MCF 10A (cell line): ENCODE measurements at places on chromosomes 4 and X. TPM values are rescaled to one million over a fixed set of nuclear protein-coding genes. Genes with fewer than 3 reads are reported as not detected.
A peak's percentile ranks its signal among the peaks of the same experiment; 100 is the strongest.

GRCh38 chr4:121096629-121097028 lies 24.3 kb upstream of the NDNF start:
- DNase-seq: peak; percentile 36
- H3K4me3 ChIP-seq: no peak overlapping the region
- H3K27ac ChIP-seq: no peak overlapping the region
- H3K27me3 ChIP-seq: no peaks in the 10 kb centered on the region
- H3K4me1 ChIP-seq: no peaks in the 10 kb centered on the region

GRCh38 chr4:61841714-61842113 lies 641.6 kb downstream of the ADGRL3 start:
- no peaks in the 10 kb centered on the region for H3K4me1 ChIP-seq
- no peak overlapping the region for H3K27ac ChIP-seq
- no peak for DNase-seq
- H3K4me3 ChIP-seq: no peak overlapping the region
- no peaks in the 10 kb centered on the region for H3K36me3 ChIP-seq
- H3K27me3 ChIP-seq: no peaks in the 10 kb centered on the region

DNA sequence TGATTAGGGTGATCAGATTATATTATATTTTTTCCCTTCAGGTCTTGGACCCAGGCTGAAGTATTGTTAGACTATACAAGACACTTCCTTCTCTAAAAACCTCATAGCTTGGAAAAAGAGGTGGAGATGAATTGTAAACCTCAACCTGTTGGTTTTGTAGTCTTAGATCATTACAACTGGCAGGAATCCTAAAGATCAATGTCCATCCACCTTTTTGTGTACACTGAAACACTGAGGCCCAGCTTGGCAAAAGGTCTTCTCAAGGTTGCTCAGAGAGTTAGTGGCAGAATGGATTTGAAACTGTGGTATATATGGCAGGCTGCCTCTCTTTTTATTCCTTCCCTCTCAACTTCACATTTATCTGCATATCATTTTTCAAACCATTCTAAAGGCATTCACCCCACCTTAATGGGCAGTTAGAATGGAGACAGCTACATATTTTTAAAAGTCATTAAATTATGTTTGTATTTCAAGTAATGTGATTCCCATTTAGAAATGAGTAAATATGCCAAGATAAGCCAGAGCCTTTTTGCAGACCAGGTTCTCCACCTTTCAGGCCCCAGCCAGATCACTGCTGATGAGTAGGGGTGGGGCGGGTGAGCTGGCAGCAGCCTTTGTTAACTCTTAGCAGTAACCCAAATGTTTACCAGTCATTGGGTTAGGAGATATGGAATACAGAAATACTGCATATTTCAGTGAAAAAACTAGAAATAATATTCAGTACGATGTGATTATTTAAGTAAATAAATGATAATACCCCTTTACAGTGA lies 243.2 kb upstream of the F9 start:
- H3K4me3 ChIP-seq: no peak overlapping the region
- H3K4me1 ChIP-seq: no peaks in the 10 kb centered on the region
- no peak for DNase-seq
- no peaks in the 10 kb centered on the region for H3K36me3 ChIP-seq

DNA sequence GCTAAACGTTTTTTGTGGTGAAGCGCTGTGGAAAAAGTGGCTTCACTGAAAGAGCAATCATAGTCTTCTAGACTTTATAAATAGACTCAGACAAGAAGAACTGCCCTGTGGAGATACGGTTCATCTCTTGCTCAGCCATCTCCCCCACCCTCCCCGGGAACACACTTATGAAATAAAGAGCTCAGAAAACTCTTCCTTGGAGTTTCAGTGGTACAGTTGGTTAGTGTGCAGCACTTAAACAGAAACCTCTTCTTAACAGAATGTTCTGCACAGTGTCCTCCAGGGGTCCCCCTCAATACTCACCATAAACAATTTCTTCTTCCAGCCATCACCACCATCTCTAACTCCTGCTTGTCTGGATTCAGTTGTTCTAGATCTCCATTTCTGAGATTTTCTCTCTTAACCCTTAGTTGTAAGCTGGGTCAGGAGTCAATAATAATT lies 313.0 kb downstream of the ARHGAP10 start:
- no peak overlapping the region for H3K27ac ChIP-seq
- no peak for DNase-seq
- H3K4me3 ChIP-seq: no peak overlapping the region
- no peaks in the 10 kb centered on the region for H3K4me1 ChIP-seq

DNA sequence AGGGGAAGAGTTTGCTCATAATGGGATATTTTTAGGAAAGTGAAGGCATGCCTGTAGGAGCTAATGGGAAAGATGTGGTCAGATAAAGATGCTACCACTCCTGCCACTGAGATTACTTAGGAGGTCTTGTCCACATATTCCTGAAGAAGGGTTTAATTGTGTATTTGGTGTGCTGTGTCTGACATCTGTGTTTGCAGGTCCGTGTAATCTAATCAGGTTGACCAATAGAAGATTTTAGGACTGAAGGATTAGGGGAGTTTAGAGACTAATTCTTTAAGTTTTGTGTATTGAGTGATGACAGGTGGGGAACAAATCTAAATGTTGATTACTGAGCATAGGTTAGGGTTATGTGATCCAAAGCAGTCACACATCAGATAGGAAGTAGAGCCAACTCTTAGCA lies 57.2 kb downstream of the JADE1 start:
- no peak for DNase-seq
- H3K4me3 ChIP-seq: no peak overlapping the region
- H3K27ac ChIP-seq: peak overlapping the region; percentile 17

DNA sequence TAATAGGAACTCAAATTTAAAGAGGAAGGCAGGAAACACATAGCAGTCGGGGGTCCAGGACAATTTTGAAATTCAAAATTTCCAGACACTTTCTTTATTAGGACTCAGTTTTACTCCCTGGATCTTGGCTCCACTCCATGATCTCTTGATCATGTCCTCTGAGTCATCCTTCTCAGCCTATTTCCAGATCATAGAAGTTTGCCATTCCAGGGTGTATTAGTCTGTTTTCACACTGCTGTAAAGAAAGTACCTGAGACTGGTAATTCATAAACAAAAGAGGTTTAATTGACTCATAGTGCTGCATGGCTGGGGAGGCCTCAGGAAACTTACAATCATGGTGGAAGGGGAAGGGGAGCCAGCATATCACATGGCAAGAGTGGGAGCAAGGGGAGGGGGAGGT lies 564.7 kb upstream of the ACTRT1 start:
- no peak overlapping the region for H3K27ac ChIP-seq
- H3K4me3 ChIP-seq: no peak overlapping the region
- H3K4me1 ChIP-seq: peaks cover 7% of the 10 kb centered on the region

DNA sequence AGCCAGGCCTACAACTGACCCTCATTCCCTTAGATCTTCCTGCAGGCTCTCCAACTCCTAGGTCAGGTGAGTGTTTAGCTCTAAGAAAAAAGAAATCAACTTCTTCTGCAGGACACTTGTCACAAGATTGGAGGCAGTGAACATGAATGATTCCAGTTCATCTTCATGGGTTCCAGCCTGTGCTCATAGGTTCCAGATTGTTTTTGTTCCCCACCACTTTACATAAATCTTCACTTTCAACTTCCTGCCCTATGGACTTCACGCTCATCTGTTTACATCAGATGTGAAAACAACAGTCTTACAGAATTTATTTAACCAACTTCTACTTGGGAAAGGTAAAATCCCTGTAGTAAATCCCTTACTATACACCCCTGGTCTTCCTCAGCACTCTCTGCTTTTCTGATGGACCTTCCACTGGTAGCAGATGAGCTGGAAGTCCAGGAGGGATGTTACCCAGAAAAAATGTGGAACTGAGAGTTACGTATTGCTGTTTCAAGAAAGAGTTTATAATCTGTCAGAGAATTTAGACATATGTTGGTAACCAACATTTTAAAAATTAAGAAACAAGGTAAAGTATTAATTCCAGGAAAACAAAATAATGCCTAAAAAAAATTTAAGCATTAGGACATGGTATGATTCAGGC lies 62.4 kb downstream of the ANAPC10 start:
- DNase-seq: no peak
- no peak overlapping the region for H3K4me3 ChIP-seq
- no peaks in the 10 kb centered on the region for H3K27me3 ChIP-seq
- H3K27ac ChIP-seq: peak overlapping the region; percentile 83
- peaks cover 37% of the 10 kb centered on the region for H3K36me3 ChIP-seq

DNA sequence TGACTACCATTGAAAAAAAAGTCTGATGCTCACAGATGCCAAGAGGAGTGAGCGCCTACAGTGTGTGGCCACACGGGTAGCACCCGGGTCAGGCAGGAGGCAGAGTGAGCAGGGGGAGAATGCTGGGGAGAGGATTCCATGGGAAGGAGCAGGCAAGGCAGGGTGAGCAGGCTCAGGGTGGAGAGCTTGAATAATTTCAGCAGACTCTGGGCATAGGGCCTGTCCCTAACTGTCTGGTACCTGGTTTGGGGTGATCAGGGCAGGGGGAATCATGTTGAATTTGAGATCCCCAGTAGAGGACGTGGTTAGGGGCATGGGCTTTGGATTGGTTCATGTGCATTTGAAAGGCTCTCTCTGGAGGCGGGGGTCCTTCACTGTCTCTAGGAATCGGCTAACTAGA lies 51.2 kb upstream of the TLR3 start:
- H3K4me1 ChIP-seq: no peaks in the 10 kb centered on the region
- no peak overlapping the region for H3K4me3 ChIP-seq
- H3K27ac ChIP-seq: no peak overlapping the region
- no peak for DNase-seq

DNA sequence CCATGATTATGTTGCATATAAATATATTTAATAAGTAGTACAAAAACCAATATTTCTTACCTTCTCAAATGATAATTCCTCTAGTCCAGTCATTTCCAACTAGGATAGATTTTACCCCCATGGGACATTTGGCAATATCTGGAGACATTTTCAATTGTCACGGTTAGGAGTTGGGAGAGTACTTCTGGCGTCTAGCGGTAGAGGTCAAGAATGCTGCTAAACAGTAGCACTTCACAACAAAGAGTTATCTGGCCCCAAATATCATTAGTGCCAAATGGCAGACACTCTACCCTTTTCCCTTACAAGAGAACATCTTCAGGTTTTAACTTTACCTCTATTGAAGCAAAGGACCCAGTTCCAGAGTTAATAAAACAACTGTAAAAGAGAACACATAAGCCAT lies 168.1 kb downstream of the FAT4 start:
- DNase-seq: no peak
- no peaks in the 10 kb centered on the region for H3K4me1 ChIP-seq
- H3K27ac ChIP-seq: no peak overlapping the region
- H3K27me3 ChIP-seq: no peaks in the 10 kb centered on the region

GRCh38 chr4:16909281-16909680 lies 10.8 kb upstream of the LDB2 start:
- DNase-seq: no peak
- peaks cover 51% of the 10 kb centered on the region for H3K27me3 ChIP-seq
- no peaks in the 10 kb centered on the region for H3K36me3 ChIP-seq
- no peak overlapping the region for H3K27ac ChIP-seq
- H3K4me3 ChIP-seq: no peak overlapping the region

GRCh38 chr4:98293104-98293887 lies 32.1 kb downstream of the RAP1GDS1 start:
- H3K4me1 ChIP-seq: peaks cover 9% of the 10 kb centered on the region
- no peak for DNase-seq
- H3K36me3 ChIP-seq: peaks cover 12% of the 10 kb centered on the region
- no peaks in the 10 kb centered on the region for H3K27me3 ChIP-seq
- no peak overlapping the region for H3K4me3 ChIP-seq

DNA sequence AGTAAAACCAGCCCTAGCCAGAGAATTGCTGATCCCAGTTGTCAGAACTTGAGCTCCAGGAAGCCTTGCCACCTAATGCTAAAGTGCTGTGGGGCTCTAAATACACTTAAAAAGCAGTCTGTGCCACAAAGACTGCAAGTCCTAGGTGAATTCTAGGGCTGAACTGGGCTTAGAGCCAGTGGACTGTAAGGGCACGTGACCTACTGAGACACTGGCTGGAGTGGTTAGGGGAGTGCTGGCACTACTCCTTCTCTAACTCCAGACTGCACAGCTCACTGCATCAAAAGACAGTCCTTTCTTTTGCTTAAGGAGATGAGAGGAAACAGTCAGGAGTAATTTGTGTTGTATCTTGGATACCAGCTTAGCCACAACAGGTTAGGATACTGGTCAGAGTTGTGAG lies 1240.2 kb downstream of the FAM133A start:
- no peaks in the 10 kb centered on the region for H3K36me3 ChIP-seq
- no peaks in the 10 kb centered on the region for H3K4me1 ChIP-seq
- no peak for DNase-seq
- H3K27ac ChIP-seq: no peak overlapping the region

GRCh38 chr4:2217726-2218125 lies 24.2 kb downstream of the HAUS3 start:
- no peaks in the 10 kb centered on the region for H3K27me3 ChIP-seq
- no peak overlapping the region for H3K4me3 ChIP-seq
- peaks cover 8% of the 10 kb centered on the region for H3K4me1 ChIP-seq
- no peak overlapping the region for H3K27ac ChIP-seq
- peaks cover 4% of the 10 kb centered on the region for H3K36me3 ChIP-seq

- no peak for DNase-seq
- H3K27ac ChIP-seq: no peak overlapping the region
- H3K36me3 ChIP-seq: no peaks in the 10 kb centered on the region
- H3K4me3 ChIP-seq: no peak overlapping the region
- H3K4me1 ChIP-seq: no peaks in the 10 kb centered on the region
- H3K27me3 ChIP-seq: peaks cover 63% of the 10 kb centered on the region
Measured at GRCh38 chrX:71228063-71228642, 5.1 kb downstream of the GJB1 start.

- H3K4me1 ChIP-seq: peaks cover 5% of the 10 kb centered on the region
- DNase-seq: no peak
- peak overlapping the region; percentile 36 for H3K27ac ChIP-seq
- H3K36me3 ChIP-seq: no peaks in the 10 kb centered on the region
Measured at GRCh38 chrX:106484233-106484632, 127.5 kb upstream of the RADX start.

GRCh38 chr4:57168982-57169381 lies 58.8 kb upstream of the IGFBP7 start:
- no peaks in the 10 kb centered on the region for H3K27me3 ChIP-seq
- no peak overlapping the region for H3K4me3 ChIP-seq
- no peak for DNase-seq
- H3K27ac ChIP-seq: no peak overlapping the region

GRCh38 chr4:52566136-52567031 lies 92.7 kb downstream of the USP46 start:
- H3K27ac ChIP-seq: no peak overlapping the region
- H3K4me1 ChIP-seq: no peaks in the 10 kb centered on the region
- H3K4me3 ChIP-seq: no peak overlapping the region
- DNase-seq: no peak
- H3K27me3 ChIP-seq: no peaks in the 10 kb centered on the region

- H3K27me3 ChIP-seq: no peaks in the 10 kb centered on the region
- DNase-seq: no peak
- H3K36me3 ChIP-seq: peaks cover 7% of the 10 kb centered on the region
- H3K4me3 ChIP-seq: no peak overlapping the region
- H3K27ac ChIP-seq: no peak overlapping the region
Measured at GRCh38 chr4:87461281-87461700, 38.9 kb downstream of the NUDT9 start.

RAB9B gene
- total RNA-seq: 0.07 TPM in 1 of 2 replicates, not detected in the other

TGIF2LX gene
- not detected in 2 replicates for total RNA-seq

DCAF8L2 gene
- total RNA-seq: not detected in 2 replicates

PTTG2 gene
- total RNA-seq: not detected in 2 replicates

TCEAL6 gene
- not detected in 2 replicates for total RNA-seq

ATRX gene
- 57.3 and 70.2 TPM in 2 replicates for total RNA-seq

KLKB1 gene
- total RNA-seq: 0.21 and 0.96 TPM in 2 replicates

UGT8 gene
- 2.2 and 2.6 TPM in 2 replicates for total RNA-seq

KLB gene
- not detected in 2 replicates for total RNA-seq

F9 gene
- total RNA-seq: not detected in 2 replicates

PACRGL gene
- 23.7 and 28.3 TPM in 2 replicates for total RNA-seq

ARL9 gene
- 0.22 and 0.28 TPM in 2 replicates for total RNA-seq

COMMD8 gene
- total RNA-seq: 21.1 and 21.3 TPM in 2 replicates
